ENCODE measurements at places on chromosomes 16 and 17. TPM values are rescaled to one million over a fixed set of nuclear protein-coding genes. Genes with fewer than 3 reads are reported as not detected.

DNA sequence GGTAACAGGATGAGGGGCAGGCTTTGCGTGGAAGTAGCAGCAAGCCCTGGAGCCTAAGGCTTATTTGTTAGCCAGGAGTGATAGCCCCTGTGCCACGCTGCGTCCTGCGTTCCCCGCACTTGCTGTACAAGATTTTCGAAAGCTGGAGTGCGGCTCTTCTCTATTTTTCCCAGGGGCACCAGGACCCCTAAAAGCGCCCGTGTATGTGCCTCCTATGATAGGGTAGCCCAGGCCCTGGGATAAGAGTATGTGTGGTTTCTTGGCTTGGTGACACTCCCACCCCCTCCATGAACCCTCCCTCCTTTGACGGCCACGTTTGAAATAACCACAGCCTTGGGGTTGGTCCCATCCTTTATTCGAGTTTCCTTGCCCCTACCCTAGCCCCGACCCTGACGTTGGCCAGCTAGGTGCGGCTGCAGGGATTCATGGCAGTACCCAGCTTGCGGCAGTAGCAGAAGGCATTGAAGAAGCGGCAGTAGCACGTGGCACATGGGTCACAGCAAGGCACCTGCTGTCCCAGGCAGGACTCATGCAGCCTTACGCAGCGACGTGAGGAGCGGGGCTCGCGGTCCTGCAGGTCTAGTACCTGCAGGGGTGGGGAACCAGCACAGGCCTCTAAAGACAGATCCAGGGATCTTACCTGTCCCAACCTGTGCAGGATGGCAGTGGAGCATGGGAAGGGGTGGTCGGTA lies 968 bp downstream of the AGRP start:
- DNase-seq = peak; percentile 24

DNA sequence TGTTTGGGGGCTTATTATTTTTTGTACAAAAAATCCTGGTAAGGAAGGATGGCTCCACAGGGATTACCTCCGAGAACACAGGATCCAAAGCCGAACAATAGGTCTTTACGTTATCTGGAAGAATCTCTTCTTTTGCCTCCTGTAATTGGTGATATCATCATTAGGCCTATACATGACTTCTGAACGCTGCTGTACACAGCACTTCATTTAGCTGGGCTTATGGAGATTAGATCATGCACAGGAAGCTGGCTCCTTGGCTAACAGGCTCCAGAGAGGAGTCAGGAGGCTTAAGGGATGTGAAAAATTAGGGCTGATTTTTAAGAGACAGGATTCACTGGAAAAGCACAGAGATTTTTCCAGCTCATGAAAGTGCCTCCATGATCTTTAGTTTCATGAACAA lies 54.7 kb downstream of the TANGO6 start:
- no peak for DNase-seq

GRCh38 chr17:72183194-72183685 lies 62.4 kb downstream of the SOX9 start:
- DNase-seq = no peak

DNA sequence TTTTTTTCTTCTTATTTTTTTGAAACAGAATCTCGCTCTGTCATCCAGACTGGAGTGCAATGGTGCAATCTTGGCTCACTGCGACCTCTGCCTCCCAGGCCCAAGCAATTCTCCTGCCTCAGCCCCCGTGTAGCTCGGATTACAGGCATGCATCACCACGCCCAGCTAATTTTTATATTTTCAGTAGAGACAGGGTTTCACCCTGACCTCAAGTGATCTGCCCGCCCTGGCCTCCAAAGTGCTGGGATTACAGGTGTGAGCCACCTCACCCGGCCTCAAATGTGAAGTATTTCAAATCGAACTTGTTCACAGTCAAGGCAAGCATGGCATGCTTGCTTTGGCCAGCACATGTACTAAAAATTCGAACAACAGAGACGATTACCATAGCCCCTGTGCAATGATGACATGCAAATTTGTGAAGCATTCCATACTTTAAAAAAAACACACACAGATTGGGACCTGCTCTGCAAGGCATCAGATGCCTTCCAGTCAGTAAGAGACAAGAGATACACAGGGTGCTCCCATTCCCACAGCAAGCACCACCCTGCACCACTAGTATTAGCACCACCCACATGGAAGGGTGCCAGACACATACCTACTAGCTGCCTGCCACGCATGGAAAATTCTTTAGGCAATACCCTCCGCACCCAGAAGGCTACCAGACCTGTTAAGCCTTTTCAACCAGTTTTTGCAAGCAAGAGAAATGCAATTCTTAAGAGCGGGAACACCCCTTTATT lies 47.2 kb downstream of the ANKRD11 start:
- DNase-seq = peak; percentile 82

DNA sequence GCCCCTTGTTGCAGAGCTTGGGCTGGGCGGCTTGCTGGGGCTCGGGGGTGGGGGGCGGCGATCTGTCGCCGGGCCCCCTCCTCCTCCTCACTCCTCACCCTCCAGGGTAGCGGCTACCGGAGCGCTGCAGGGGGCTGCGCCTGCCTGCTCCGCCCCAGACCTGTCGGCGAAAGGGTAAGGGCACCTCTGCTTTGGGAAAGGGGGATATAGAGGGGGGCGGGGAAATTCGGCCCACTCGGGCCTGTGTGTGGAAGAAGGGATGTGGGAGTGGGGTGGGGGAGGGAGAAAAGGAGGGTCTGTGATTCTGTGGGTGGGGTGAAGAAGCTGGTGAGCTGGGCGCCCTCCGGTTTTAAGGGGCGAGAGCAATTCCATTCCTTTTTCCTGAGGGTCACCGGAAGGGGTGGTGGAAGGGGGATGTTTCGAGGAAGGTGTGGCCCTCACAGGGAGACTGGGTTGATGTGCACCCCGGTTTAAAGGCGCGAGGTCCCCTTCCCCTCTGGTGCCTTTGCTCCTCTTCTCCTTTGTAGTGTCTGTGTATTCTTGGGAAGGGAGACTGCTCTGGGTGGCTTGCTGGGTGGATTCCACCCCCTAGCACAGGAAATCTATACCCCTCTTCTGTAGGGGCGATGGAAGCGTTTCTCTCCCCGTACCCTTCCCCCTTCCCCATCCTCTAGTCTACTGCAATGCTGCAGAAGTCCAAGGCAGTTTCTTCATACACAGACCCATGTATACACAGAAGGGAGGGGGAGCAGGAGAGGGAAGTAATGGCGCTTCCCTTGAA lies 878 bp downstream of the TAOK1 start:
- peak; percentile 37 for DNase-seq

- DNase-seq = peak; percentile 89
Observed at GRCh38 chr16:67447508-67448076, 16.7 kb downstream of the HSD11B2 start.

GRCh38 chr17:44363613-44364159 lies at the start of gene FAM171A2:
Gene FAM171A2 (minus strand): TSS chr17:44363853. CDS start chr17:44363714, 139 bp downstream.
- DNase-seq = no peak

DNA sequence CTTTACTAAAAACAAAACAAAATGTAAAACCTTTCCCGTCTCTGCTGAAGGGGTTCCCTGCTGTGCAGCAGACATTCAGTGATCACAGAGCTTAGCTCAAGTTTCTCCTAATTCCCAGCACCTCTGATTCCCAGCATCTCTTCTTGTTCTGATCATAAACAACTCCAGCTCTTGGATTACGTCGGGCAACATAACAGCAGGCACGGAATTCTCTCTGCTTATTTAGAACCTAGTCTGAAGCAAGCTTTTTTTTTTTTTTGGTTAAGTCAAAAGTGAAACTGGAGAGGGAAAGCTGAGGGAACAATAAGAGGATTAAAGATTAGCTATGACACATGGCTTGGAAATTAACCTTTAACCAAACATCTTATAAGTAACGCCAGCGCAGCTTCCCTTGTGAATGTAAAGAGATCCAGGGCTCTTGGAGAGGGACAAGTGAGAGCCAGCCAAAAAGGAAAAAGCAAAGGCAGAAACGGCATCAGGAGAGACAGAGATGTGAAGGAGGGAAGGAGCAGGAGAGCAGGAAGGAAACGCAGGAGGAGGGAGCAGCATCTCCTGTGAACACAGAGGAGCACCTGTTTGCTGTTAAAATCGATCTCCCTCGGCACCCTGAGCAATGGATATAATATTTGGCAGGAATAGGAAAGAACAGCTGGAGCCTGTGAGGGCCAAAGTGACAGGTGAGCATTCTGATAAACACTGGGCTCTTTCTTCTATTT lies at the start of gene BCO1:
Gene BCO1, plus strand, starts transcription at position 394 of the 716 bp plus-strand sequence. Its CDS starts 220 bp downstream, at position 614.
- DNase-seq = peak; percentile 55

GRCh38 chr16:9437115-9437514 lies 345.7 kb downstream of the HAPSTR1 start:
- DNase-seq = no peak

DNA sequence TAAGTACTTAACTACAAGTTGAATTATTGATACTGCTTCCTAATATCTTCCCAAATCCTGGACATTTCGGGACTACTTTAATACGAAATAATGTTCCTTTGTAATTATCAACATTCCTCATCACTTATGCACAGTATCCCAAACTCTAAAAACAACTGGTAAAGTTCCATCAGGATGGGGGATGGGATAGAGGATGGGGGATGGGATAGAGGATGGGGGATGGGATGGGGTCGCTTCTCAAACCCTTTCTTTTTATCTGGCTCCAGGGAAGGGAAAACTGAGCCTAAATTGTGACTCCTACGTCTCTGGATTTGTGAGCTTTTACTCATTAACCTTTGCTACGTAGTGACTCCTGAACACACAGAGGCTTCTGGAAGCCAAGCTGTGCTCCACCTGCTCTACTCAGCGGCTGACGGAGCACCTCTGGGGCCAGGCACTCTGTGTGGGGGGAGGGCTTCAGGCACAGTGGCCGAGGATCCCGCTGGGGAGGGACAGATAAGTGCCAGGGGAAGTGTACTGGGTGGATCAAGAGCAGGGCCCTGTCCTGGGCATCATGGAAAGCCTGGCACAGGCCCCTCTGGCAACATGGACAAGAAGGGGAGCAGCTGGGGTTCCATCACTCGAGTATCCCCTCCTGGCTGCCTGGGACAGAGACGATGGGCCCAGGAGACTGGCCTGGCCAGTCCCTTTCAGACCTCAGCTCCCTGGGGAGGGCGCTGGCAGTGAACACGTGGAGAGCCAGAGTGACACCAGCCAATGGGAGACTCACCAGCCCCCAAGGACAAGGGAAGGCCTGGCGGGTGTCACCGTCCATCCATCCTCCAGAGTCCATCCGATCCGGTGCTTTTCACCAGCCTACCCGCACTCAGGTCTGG lies 56.2 kb downstream of the PGS1 start:
- DNase-seq = no peak

- DNase-seq = no peak
Observed at GRCh38 chr17:43940630-43941029, 1.6 kb downstream of the PPY start.

DNA sequence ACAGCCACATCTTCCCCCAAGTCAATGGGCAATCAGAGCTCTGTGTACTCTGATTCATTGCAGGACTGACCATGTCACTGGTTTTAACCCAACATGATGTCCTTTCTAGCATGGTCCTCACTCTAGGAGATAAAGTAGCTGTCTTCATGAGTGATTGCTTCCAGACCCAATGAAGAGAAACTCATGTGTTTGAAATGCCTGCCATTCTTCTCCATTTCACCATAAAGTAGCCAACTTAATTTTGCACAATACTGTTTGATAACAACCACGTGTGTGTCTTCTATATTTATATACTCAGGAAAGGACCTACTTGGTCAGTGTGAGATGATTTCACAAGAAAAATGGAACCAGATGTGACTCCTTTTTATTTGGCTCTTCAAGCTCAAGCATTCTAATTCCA lies 172.5 kb downstream of the AXIN2 start:
- DNase-seq = no peak

- no peak for DNase-seq
Observed at GRCh38 chr17:77548967-77549366, 408.2 kb downstream of the SEC14L1 start.

DNA sequence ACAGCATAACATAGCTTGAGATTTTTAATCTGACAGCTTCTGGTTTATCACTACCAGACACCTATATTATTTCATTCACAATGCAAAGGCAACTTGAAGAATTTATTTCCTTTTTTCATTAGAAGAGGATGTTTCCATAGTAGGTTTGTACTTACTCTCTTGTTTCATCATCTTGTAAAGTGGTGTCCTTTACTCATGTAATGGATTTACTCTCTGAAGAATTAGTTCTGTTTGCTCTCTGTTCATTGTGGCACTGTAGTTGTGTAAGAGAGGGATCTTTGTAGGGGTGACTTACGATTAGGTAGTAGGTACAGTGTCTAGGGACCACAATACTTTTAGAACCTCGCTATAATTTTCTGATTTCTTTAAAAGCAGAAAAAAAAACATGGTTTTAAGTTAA lies 256.1 kb downstream of the BCAS3 start:
- no peak for DNase-seq

GRCh38 chr17:38469875-38470274 lies 41.6 kb downstream of the ARHGAP23 start:
- no peak for DNase-seq

DNA sequence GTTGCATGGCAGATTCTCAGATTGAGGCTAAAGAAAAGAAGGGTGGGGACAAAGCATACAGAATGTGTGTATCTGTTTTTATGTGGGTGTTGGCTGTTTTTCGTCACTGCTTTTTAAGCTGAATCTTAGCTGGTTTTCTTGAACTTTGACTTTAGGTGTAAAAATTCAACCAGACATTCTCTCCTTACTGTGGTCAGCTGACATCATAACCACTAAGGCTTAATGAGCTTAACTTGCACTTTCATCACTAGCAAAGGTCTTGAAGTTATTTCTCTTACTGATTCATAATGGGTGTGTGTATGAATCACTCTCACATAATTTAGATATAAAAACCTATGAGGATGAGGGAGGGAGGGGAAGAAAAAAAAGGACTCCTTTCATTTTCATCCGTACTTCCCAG lies 4.0 kb upstream of the CDC6 start:
- DNase-seq = peak; percentile 40

PMP22 gene
- 12.5 TPM for total RNA-seq

SMYD4 gene
- 14.7 TPM for total RNA-seq

ADORA2B gene
- 39.4 TPM for total RNA-seq

CSF3 gene
- total RNA-seq = not detected

ARL5C gene
- total RNA-seq = not detected

ALDH3A1 gene
- total RNA-seq = 6.6 TPM
